GM12864 (cell line): ENCODE measurements at places on chromosomes 11 and 22.

GRCh38 chr11:119993722-119994121, 144.2 kb downstream of the TRIM29 start:
- no peak for DNase-seq

- no peak for DNase-seq
Observed at GRCh38 chr11:117535850-117536411, 208.3 kb downstream of the CEP164 start.

DNA sequence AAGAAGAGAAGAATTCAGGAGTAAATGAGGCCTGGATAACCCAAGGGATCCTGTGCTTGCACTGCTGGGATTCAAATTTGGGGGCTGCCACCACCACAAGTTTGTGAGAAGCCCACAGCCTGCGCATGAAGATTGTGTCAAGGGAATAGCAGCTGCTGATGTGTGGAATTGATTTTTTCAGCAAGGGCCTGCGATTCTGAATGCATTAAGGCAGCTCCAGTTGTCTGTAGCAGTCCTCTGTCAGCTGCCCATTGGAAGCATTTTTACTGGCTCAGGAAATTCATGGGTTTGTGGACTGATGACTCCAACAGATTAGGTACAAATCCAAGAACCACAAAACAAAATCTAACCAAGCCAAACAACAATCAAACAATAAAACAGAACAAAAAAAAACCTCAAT, 14.0 kb downstream of the ARVCF start:
- no peak for DNase-seq

DNA sequence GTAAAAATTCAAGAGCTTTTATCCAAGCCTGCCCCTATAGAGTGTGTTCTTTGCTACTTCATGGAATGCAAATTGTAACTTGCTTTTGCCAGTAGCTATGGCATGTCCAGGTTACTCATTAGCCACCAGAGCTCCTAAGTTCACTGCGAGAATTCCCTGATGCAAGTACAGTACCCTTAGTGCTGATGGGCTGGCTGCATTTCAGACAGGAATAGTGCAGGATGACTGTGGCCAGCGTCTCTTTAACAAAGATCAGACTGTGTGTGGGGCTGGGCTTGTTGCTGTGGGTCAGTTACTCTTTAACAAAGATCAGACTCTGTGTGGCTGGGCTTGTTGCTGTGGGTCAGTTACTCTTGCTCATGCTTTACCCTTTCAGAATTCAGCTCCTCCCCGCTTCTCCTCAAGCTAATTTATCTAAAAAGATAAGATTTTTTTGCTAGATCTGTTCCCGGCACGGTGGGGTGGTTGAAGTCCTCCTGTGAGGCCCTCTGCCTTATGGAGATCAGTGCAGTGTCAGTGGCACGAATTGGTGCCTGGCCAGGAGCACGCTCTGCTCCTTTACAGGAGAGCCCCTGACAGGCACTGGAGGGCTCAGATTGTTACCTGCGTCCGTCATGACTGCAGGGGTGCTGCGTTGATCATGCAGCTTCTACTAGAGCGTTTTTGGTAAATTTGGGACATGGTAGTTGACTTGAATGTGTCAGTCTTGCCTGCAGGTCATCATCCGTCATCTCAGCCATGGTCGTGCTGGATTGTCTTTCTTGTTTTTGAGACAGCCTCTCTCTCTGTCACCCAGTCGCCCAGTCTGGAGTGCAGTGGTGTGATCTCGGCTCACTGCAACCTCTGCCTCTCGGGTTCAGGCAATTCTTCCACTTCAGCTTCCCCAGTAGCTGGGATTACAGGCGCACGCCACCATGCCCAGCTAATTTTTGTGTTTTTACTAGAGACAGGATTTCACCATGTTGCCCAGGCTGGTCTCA, 27.0 kb downstream of the AP2A2 start:
- no peak for DNase-seq

DNA sequence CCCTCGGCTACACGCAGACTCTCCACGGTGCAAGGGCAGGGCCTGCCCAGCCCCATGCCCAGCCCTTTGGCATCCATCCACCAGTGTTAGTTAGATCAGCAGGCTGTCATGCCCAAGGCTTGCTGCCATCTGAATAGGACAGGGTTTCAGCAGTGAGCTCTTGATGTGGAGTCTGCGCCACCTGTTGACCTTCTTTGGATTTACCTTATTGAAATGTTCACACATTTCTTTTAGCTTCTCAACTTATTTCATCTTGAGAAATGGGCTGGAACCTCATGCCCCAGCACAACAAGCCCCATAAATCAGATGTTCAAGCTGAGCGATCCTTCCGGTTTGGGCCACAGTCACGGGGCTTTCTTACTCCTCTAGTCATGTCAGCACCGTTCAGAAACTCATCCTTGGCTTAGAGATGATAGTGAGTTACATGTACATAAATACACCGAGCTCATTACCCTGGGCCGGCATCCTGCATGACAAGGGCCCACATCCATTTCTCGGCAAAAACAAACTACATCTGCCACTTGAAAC, 61.7 kb downstream of the PARVB start:
- DNase-seq, result peak; percentile 37

GRCh38 chr11:74417860-74418508, 19.8 kb upstream of the PGM2L1 start:
- no peak for DNase-seq

- no peak for DNase-seq
Observed at GRCh38 chr22:44594951-44595350, 96.9 kb upstream of the RTL6 start.

GRCh38 chr22:37206841-37207821, 5.1 kb downstream of the SSTR3 start:
- DNase-seq, result no peak

- no peak for DNase-seq
Observed at GRCh38 chr11:83102834-83103233, 31.1 kb upstream of the RAB30 start.

DNA sequence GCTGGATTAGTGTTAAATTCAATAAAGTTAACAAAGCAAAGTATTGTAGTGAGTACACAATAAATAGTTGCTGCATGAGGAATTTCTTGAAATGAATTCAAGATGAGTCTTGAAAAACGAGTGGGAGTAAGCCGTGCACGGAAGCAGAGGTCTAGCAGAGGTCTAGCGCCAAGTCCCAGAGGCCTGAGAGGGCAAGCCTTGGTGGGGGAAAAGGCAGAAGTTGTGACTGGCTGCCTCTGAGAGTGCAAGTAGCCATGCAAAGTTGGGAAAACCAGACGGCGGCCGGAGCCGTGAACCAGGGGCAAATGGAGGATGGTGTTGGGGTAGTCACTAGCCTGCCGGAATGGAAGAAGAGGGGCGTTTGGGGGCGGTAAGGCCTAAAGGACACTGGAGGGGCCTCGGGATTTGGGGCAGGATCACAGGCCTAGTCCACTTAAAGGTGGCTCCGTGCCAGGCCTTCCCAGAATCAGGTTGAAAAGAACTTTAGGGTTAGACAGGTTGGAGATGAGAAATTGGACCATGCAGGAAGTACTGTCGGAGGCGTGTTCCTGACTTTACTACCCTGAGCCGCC, 379 bp upstream of the SLC3A2 start:
- DNase-seq, result no peak
